Transverse colon (tissue), 4 donors: ENCODE measurements at places on chromosomes 2 and 18. TPM values are rescaled to one million over a fixed set of nuclear protein-coding genes. Genes with fewer than 3 reads are reported as not detected.

GRCh38 chr2:59926731-59927130, 626.7 kb downstream of the BCL11A start:
- no peak for DNase-seq

DNA sequence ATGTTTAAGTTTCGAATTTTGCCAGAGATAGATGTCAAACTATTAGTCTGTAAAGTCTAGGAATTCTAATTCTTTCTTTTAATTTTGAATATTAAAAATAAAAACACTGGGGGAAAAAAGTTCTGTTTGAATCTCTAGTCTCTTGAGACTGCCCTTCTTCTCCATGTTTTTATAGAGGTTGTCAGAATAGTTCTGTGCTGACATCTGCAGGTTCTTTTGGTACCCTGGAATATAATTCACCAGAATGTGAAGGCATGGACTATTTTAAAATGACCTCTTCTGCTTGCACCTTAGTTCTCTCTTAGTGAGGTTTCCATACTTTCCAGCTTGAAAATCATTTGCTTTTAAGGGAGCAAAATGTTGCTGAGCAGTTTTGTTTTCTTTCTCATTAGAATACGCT, 121.0 kb upstream of the MSTN start:
- DNase-seq, result no peak

DNA sequence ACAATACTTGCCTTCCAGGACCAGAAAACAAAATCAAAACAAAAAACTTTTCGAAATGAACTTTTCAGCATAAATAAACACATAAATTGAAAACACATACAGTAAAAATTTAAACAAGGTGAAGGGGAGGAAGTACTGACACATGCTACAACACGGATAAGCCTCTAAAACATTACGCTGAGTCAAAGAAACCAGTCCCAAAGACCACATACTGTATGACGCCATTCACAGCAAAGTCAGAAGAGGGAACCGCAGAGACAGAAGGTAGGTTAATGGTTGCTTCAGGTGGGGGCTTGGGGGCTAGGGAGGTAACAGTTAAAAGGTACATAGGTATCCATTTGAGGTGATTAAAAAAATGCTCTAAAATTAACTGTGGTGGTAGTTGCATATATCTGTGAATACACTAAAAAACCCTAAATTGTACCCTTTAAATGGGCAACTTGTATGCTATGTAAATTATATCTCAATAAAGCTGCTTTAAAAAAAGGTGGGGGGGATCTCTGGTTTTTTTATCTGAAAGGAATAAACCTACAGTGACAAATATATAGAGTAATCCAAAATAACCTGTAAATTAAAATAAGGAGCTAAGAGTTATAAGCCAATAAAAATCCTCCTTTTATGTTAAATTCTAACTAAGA, 7.1 kb downstream of the COX7A2L start:
- no peak for DNase-seq

GRCh38 chr2:166351319-166351718, 24.4 kb downstream of the SCN9A start:
- DNase-seq, result no peak

The AGXT gene
- 0.32 TPM for total RNA-seq

The NYAP2 gene
- total RNA-seq, result not detected

DNA sequence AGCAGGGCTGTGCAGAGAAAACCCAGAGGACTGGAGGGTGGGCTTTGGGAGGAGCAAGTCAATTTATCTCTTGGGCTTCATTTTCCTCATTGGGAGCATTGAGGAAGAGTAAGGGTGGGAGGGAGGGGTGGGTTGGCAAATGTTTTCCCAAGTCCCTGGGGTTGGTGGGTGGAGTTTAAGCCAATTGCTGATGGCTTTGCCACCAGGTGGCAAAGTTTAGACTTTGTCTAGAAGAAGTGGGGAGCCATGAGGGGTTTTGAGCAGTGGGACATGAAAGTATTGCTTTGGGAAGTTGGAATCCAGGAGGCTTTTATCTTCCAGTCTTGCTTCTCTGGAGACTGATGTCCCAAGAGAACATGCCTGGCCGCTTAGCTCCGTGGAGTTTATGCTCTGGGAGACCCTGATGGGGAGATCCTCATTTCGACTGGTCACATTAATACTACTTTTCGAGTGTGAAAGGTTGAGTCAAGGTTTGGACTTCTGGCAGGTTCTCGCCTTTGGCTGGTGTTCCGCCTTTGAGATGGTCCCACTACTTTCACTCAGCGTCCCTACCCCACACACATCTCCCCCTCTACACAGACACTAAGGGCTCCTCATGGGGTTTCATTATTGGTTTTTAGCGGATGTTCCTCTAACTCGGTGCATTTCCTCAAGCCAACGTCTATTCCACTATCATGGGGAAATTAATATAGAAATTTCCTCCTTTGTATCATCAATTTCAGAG, 126.7 kb downstream of the PRKCE start:
- DNase-seq, result no peak

- DNase-seq, result no peak
These were observed 58.9 kb upstream of the TEX51 start for GRCh38 chr2:126839796-126840195.

DNA sequence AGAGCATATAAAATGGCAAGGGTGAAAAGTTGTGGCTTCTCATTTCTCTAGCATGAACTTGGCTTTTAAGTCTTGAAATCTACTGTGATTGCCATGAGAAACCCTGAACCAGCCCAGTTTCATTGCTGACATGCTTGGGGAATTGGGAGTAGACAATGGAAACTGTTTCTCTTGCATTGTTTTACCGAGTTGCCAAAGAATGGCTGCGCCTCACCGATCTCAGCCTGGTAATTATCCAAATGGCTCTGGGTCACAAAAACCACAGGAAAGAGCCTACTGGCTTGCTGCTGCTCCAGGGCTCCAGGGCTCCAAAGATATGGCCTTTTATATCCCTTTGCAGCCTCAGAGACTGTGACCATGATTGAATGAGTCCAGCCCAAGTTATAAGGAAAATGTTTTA, 310.4 kb upstream of the NT5C1B start:
- DNase-seq, result no peak

DNA sequence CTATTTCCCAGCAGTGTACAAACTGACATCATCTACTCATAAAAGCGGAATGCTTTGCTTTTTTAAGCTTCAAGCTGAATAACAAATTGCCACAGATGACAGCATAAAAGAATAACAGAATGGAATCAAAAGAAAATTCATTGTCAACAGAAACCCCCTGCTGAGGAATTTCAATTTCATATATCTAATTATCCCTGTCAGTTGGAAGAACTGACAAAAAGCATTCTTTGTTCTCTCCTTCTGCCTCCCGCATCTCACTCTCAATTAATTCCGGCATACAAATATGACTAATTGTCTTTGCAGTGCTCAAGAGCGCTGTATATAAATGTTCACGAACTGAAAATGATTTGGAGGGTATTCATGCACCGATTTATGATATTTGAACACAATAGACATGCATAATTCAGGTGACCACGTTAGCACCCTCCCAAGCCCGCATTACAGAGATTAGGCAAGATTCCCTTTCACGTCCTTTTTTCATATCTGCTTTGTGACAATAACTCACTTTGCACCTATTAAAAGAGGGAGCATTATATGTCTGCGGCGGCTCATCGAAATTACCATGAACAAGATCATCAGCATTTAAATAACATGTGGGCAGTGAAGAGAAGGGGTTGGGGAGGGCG, 277.7 kb upstream of the SALL3 start:
- no peak for DNase-seq

- DNase-seq, result no peak
These were observed 479.4 kb upstream of the ZEB2 start for GRCh38 chr2:144999071-144999875.

DNA sequence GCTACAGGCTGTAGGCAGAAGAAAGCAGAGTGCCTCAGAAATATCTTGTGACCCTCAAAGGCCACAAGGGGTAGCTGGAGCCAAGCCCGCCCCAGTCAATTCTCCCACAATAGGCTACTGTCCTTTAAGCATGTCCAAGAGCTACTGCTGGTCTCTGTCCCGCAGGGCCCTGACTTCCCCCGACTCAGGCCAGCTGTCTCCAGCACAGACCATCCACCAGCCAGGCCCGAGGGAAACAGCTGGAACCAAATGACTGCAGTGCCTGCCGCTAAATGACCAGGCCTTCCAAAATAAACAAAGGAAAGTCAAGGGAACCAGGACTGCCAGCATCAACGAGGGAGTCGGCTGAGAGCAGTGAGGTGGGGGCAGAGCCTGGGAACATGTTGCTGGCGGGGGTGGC, 36.7 kb downstream of the MCFD2 start:
- DNase-seq, result no peak

DNA sequence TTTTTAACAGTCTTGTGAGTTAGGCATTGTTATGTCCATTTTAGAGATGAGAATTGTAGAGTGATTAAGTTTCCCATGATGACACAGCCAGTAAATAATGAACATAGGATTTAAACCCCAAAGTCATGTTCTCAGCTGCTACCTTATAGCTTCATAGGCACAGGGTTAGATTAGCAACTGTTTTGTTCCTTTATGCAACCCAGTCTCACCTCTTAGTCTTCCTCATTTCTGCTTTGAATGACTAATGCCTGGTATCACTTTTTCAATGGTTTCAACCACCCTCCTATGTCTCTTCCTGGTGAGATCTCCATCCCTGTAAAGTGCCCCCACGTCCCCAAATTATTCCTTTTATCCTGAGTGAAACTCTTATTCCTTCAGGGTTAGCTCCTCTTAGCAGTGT, 44.3 kb downstream of the MFSD6 start:
- DNase-seq, result no peak

The IL36B gene
- not detected for total RNA-seq

The GALNT3 gene
- 17.2 TPM for total RNA-seq

- no peak for DNase-seq
These were observed 1281.9 kb upstream of the PIK3C3 start for GRCh38 chr18:40673150-40673549.

GRCh38 chr2:103144837-103145236, 383.0 kb downstream of the TMEM182 start:
- DNase-seq, result no peak

The TMEM247 gene
- not detected for total RNA-seq

GRCh38 chr2:239201884-239202283, 198.9 kb downstream of the HDAC4 start:
- DNase-seq, result no peak
